Osteocyte (in vitro differentiated cells): ENCODE measurements at places on chromosomes 3 and 15.
A peak's percentile ranks its signal among the peaks of the same experiment; 100 is the strongest.

DNA sequence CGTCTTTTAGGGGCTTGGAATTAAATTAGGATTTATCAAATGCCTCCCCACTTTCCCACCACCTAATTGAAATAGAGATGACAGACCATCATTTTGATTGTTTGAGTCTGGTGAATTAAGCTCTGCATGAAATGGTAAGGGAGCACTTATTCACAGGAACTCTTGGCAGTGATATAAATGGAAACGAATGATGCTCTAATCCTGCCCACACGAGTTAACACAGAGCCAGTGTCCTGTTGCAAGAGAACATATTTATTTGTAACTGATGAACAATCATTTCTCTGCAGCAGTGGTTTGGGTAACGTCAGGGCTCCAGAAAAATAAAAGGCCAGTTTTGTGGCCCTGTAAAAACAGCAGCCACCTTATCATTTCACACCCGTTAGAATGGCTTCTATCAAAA is 163.3 kb downstream of the FEZF2 start:
- no peak for DNase-seq

DNA sequence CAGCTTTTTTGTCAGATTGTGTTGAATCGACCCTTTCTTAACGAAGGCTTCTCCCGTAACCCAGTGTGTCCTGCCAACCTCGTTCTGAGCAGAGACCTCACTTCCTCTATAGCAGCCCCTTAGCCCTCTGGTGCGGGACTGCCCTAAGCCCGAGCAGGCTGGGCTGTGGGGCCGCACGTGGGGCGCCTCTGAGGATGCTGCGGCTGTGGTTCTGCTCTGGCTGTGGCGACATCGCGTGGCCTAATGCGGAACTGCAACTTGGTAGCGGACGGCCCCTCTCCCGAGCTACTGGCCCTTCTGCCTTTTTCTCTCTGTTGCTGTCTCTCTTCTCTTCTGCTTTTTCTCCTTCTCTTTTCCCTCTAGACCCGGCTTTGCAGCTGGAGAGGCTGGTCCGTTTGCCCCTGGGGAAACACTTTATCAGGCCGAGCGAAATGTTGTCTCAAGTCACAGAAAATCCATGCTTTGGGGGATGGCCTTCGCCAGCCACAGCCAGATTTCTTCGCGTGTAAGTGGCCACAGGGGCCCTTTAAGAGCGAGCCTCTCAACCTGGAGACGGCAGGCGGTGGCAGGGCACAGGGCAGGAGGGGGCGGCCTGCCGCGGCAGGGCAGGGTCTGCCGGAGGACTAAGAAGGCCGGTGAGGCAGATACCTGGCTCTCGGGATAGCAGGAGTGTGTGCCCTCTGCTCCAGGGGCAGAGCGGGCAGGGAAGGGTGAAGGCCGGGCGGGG is 19.4 kb upstream of the KIF23 start:
- peak; percentile 95 for DNase-seq

DNA sequence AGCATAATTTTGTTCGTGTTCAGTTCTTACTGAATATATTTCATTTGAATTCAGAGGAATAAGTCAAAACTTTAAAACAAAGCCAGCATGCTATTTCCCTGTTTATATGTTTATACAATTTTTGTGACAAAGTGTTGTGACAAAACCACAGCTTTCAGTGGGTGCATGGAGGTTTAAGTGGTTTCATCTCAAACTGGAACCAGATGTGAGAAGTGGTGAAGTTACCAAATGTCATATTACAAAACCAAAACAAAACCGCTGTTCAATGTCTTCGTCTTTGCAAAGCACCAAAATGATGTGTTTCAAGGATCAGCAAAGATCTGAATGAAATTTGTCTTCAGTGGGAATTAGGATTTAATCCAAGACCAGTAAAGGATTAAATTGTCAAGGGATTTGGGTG is 59.3 kb upstream of the OSTN start:
- no peak for DNase-seq

DNA sequence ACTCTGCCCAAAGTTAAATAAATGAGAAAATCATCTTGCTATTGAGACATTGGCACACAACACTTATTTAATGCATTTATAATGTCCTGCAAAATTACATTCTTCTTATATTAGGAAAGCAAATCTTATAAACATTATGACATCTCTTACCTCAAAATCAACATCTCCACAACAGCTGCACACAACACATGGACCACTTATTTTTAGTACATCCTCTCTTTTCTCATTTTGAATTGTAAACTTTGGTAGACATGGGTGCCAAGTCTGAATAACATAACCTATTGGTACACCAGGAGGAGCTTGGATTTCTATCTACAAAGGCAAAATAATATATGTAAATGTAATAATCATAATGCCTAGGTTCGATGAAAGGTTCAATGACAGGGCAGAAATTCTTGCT is 23.0 kb downstream of the PLSCR1 start:
- no peak for DNase-seq

DNA sequence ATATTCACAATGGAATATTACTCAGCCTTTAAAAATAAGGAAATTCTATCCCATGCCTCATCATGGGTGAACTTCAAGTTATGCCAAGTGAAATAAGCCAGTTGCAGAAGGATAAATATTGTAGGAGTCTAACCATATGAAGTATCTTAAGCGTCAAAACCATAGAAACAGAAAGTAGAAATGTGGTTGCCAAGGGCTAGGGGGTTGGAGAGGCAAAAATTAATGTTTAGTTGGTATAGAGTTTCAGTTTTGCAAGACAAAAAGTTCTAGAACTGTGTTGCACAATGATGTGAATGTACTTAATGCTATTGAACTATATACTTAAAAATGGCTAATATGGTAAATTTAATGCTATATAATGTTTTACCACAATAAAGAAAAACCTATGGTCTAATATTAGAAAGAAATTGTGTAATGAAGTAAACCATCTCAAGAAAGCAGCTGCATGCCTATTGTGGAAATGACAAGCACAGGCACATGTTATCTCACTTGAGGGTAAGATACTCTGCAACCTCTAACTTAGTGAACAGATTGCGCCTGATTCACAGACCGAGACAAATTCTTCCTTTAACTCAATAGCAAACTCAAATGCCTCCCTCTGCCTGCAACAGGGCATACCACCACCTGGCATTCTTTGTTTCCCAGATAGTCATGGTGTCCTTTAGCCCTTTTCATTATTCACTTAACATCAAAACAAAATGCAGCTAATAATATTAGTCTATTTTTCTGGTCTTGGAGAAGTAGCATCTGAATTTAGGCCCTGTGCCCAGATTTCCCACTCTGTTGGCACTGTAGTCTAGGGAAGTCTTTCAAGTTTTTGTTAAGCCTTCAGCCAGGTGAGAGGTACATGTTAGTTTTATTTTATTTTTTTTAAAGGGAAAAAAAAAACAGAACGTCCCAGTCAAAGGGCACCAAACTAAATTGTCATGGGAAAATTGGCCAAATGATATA is 80.2 kb upstream of the ACP3 start:
- DNase-seq, result no peak

GRCh38 chr3:178073366-178073765 is 462.9 kb upstream of the KCNMB2 start:
- no peak for DNase-seq

DNA sequence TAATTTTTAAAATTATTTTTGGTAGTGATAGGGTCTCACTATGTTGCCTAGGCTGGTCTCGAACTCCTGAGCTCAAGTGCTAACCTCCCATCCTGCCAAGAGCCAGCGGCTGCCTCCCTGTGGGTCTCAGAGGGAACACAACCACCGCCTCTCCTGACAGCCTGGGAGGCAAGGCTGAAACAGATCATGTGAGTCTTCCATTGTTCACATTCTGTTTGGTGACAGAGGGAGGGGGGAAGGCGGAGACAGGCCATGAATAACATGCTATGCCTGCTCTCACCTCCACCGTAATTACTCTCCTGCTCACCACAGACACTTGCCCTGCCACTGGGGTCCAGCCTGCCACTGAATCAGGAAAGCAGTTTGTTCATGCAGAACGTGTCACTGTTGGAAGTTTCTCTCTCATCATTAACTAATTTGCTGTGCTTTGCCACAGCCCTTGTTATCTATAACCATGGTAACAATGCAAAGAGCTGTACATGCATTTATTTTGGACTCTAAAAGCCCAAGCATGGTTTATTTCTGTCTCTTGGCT is 78.4 kb upstream of the RASGRF1 start:
- DNase-seq, result peak; percentile 70

GRCh38 chr15:43998607-43999006 is 171.8 kb downstream of the WDR76 start:
- no peak for DNase-seq

DNA sequence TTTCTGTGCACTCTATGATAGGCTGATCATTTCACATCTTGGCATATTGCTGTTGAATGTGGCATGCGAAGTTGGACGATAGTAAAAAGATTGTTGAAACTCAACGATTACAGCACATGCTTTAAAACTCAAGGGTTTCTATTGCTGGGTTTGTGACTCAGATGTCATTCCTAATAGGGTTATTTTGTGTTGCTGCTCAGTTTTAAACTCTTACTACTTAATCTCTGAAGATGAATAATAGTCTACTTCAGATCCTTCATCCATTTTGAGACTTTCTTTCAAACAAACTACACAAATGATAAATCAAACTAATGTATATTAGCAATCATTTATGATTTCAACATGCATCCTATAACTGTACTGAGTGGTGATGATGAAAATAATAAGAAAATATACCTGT is 71.3 kb upstream of the MBNL1 start:
- no peak for DNase-seq

DNA sequence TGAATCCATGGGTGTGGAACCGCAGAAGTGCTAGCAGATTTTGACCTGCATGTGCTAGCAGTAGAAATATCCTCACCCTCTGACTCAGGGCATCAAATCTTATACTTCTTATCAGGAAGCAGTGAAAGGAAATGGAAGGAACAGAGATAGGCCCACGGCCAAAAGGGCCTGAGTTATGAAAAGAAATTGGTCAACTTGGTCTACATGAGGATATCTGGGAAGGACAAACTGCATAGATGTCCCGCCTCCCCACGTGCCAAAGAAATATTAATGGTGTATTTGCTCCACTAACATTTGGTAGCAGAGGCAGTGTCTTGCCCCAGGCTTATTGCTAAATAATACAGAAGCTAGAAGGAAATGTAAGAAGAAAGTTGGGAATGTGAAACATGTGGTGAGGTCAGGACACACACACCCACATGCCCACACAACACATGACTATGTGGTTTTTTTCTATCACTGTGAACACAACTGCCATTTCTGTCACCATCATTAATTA is 93.6 kb upstream of the COL8A1 start:
- DNase-seq, result no peak

DNA sequence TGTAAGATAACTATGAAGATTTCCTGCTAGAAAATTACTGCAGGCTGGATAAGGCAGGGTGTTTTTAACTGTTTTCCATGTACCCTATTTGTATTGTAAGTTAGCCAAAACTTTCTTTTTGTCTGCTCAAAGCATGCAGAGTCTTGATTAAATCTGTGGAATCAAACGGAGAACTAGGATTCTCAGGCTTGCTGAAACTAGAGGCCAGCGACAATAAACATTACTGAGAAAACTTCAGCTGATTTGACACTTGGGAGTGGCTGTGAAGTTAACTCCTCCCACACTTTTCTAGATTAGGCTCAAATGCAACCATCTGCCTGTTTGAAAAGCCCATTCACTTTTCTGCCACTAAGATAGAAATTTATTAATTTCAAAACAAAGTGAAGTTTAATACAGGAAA is 153.2 kb upstream of the FRMD4B start:
- DNase-seq, result no peak

GRCh38 chr3:173983343-173983742 is 585.8 kb downstream of the NLGN1 start:
- no peak for DNase-seq

DNA sequence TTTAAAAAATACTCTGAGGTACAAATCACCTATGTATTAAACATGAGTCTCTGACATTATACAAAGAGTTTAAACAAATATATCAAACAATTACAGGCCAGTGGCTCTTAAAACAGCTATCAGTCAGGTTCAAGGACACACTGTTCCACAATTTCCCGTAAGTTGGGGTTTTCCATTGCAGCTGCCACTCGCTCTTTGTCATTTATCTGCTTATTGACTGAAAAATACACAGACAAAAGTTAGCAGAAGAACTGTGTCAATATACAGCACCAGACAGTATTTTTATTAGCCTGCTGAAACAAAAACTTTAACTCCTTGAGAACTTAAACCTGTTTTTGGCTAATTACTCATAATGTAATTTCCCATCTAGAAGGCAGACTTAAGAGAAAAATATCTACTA is 20.8 kb downstream of the CIAO2A start:
- no peak for DNase-seq

- no peak for DNase-seq
These were observed 467.0 kb upstream of the RASGRP1 start for GRCh38 chr15:39031596-39031995.
